ENCODE measurements at places on chromosomes 16 and 17.

DNA sequence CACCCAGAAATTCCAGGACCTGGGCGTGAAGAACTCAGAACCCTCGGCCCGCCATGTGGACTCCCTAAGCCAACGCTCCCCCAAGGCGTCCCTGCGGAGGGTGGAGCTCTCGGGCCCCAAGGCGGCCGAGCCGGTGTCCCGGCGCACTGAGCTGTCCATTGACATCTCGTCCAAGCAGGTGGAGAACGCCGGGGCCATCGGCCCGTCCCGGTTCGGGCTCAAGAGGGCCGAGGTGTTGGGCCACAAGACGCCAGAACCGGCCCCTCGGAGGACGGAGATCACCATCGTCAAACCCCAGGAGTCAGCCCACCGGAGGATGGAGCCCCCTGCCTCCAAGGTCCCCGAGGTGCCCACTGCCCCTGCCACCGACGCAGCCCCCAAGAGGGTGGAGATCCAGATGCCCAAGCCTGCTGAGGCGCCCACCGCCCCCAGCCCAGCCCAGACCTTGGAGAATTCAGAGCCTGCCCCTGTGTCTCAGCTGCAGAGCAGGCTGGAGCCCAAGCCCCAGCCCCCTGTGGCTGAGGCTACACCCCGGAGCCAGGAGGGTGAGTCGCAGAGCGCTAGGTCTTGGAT is 261.5 kb downstream of the SEC14L1 start:
- no peak for DNase-seq

DNA sequence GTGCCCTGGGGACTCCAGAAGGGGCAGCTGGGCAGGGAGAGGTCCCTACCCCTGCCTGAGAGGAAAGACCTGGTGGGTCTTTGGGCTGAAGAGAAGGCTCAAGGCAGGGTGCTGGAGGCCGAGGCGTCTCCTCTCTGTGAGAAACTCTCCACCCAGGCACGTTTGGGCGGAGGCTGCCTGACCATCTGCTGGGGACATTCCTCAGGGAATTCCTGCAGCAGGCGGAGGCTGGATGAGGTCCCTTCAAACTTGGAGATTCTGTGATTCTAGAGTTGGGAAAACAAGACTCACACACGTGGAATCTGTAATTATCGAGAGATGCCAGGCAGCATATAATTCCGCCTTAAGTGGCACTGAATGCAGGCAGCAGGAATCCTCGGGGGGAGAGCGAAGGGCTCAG is 21.1 kb upstream of the PHF12 start:
- no peak for DNase-seq

DNA sequence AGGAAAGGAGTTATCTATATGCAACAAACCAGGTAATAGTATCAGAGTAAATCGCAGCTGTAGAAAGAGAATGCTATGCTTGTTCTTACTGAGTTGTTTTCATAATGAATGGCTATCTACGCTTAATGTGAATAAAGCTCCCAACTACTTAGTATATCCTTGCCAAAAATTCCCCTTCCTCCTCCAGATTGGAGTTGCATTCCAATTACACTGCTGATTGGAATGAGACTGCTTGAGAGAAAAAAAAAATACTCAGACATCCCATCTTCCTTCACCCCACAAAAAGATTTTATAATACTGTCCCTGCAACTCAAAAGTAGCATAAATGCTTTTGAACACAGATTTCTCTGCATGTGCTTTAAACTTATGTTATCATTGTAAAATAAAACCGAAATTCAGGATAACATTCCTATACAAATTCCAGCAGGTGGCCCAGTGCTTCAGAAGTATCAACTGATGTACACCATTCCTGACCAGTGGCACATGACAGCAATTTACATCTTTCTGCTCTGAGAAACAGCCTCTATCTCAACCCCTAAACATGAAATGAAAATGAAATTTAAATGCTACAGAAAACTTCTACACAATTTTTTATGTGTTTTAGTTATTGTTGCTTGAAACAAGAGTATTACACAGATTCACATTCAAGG is 47.0 kb downstream of the SMURF2 start:
- no peak for DNase-seq

- DNase-seq, result no peak
Observed at GRCh38 chr17:78224231-78225087, 7.0 kb upstream of the TMEM235 start.

- DNase-seq, result no peak
Observed at GRCh38 chr16:59067205-59067604, 333.1 kb upstream of the GOT2 start.

DNA sequence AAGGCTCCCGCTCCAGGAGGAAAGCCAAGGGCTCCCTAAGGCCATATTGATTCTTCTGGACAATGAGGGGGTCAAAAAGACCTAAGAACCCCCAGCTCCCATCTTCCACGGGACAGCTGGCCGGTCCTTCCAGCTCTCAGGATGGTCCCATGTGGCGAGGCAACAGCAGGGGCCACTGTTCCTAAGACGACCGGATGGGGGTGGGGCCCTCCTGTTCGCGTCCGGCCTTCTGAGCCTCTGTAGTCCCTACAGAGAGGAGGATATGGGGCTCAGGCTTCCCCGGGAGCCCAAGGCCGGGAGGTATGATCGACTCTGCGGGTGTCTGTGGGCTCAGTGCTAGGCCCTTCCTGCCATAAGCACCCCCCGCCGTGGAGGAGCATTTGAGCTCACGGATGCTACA is 6.0 kb upstream of the DCXR start:
- DNase-seq, result no peak

GRCh38 chr16:20074099-20074991 is 655 bp upstream of the GPR139 start:
- DNase-seq, result peak; percentile 50

GRCh38 chr17:71173991-71174390 is 946.8 kb upstream of the SOX9 start:
- DNase-seq, result no peak

DNA sequence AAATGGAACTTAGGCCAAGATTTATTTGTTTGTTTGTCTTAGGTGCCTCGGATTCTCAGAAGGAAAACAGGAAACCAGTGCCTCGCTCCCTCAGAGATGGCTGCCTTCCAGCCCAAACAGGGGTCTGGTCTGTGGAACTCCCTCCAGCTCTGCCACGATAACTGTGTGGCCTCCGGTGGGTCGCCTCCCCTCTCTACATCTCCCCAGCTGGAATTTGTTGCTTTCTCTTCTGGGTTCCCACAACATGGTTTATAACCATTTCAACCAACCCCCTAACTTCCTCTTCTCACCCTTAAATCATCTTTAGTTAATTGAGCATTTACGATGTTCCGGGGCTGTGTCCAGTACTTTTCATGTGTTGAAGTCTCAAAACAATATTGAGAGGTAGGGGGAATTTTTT is 30.9 kb upstream of the PLLP start:
- no peak for DNase-seq

- DNase-seq, result no peak
Observed at GRCh38 chr17:21538615-21539014, 153.7 kb upstream of the KCNJ18 start.

GRCh38 chr17:29560316-29560715 is 6.5 kb downstream of the ABHD15 start:
- DNase-seq, result no peak

DNA sequence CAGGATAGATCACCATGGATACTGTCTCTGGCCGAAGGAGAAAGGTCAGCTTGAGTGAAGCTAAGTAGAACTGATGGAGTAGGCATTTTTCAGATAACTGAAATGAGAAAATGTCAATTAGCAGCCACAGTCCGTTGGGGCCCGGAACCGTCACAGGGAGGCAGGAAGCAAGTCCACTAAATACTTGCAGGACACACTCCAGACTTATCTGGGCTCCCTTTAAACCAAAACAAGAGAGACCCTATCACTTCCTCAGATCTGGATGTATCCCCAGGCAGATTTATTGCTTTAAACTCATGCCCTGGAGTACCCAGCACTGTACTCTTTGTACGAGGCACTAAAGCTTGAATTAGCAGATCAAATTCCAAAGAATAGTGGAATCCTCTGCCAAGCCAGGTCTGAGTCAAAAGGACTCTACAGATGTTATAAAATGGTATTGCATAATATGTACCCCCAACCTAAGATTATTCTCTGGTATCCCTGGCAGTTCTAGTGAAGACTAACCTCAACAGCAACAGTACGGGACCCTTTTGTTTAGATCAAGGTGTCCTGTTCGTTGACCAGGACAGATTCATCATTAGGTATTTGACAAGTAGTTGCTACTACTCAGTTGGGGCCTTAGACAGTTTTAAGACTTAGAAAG is 8.1 kb downstream of the ZP2 start:
- no peak for DNase-seq

DNA sequence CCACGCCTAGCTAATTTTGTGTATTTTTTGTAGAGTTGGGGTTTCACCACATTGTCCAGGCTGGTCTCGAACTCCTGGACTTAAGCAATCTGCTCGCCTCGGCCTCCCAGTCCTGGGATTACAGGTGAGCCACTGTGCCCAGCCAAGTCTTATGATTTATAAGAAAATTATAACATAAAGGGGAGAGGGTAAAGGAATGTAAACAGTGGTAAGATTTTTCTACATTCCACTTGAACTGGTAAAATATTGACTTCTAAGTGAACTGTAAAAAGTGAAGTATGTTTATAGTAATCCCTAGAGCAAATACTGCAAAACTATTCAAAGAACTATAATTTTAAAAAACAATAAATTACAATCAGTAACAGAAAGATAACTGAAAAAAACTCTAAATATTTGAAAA is 33.5 kb downstream of the C16orf87 start:
- no peak for DNase-seq

- peak; percentile 49 for DNase-seq
Observed at GRCh38 chr17:63445571-63445953, 544 bp downstream of the CYB561 start.

- peak; percentile 12 for DNase-seq
Observed at GRCh38 chr17:4739122-4740024, at the start of the genes CXCL16 and ZMYND15. CXCL16 (minus strand) TSS chr17:4739928; CDS start chr17:4739339, 589 bp downstream. ZMYND15 (plus strand) TSS chr17:4739833; CDS start chr17:4740549, 716 bp downstream.

DNA sequence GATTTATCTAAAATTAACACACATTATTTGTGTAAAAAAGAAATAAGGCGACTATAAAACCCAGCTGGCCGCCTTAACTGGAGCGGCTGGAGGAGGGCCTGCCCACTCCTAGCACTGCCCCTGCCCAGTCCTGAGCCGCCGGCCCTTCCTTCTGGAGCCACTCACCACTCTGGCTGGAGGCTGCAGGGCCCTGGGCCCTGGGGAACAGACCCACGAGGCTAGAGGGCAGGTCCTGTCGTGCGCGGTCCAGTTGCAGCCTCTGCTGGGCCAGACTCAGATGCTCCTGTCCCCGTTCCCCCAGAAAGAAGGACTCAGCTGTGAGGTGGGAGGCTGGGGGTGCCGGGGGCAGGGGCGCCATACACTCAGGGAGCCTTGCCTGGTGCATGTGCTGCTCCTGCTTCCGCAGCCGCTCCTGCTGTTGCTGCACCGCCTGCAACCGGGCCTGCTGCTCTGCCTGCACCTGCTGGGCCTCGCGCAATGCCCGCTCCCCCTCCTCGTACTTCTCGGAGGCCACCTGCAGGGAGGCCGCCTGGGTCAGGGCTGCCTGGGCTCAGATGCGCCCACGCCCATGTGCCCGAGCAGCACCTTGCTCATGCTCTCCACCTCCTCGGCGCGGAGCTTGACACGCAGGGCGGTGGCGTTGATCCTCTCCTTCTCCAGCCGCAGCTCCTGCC is 9.0 kb upstream of the MRPL38 start:
- DNase-seq, result no peak

DNA sequence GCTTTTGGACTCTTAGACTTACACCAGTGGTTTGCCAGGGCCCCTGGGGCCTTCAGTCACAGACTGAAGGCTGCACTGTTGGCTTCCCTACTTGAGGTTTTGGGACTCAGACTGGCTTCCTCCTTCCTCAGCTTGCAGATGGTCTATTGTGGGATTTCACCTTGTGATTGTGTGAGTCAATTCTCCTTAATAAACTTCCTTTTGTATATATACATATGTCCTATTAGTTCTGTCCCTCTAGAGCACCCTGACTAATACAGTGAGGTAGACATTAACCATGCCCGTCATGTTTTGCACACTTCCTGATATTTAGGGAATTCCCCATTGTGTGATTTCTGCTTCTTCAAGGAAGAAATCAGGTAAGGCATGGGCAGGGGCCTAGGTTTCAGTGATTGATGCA is 147.8 kb upstream of the CA10 start:
- DNase-seq, result no peak

DNA sequence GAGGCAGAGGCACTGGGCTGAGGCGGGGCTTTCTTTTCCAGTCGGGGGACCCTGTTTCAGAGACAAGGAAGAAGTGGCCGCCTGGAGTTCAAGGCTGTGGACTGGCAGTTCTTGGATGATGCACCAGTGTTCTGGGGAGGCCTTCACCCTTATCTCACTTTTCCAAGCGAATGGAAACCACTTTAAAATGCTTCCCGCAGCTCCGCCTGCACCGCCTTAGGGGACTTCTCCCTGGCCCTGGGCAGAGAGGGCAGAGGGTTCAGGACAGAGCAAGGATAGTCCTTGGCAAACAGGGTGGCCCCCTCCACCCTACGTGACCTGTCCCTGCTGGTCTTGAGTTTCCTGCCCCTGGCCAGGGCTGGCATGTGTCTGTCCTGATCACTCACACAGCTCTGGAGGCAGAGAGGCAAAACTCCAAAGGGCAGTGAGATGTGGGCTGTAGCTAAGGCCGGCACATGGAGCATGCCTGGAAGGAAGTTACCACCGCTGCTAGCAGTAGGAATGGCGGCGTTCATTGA is 20.6 kb downstream of the RTN4RL1 start:
- no peak for DNase-seq

GRCh38 chr17:21470861-21471260 is 94.7 kb downstream of the KCNJ12 start:
- no peak for DNase-seq

- no peak for DNase-seq
Observed at GRCh38 chr17:72622661-72623433, 469.6 kb downstream of the SLC39A11 start.

DNA sequence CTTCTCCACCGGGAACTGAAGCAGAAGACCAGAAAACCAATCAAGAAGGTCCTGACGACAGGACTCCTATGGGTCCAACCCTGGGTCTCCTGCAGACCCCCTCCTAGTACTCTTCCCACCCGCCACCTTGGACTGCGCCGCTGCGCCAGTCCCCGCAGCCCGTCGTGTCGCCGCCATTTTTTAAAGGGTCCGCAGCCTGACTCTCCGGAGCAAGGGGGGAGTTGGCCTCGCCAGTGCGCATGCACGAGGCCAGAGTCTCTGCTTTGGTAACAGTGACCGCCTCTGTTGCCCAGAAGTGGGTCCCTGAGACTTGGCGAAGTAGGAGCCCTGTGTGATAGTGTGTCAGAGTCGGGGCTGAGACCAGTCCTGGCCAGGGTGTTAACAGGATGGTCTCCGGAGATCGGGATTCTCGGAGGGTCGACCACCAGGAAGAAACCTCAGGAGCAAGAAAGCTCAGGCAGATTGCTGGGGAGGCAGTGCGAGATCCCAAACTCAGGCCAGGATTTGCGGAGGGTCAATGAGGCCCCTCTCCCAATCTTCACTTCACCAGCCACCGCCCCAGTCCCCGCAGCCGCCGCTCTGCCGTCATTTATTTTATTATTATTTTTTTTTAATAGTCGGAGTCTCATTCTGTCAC is 612.5 kb downstream of the KCNJ18 start:
- DNase-seq, result no peak

- peak; percentile 74 for DNase-seq
Observed at GRCh38 chr16:73996624-73997339, 299.8 kb upstream of the PSMD7 start.

GRCh38 chr17:48567646-48568354 is 10.3 kb downstream of the HOXB4 start:
- DNase-seq, result no peak

- no peak for DNase-seq
Observed at GRCh38 chr17:45123930-45124796, 8.2 kb downstream of the PLCD3 start.

- DNase-seq, result no peak
Observed at GRCh38 chr17:57677301-57677700, 67.8 kb downstream of the CCDC182 start.

GRCh38 chr17:1972487-1973160 is 52.5 kb downstream of the RTN4RL1 start:
- DNase-seq, result no peak
